ENCODE measurements at places on chromosomes 3 and 15.

- DNase-seq: no peak
Measured at GRCh38 chr15:79322945-79323344, 12.0 kb downstream of the TMED3 start.

DNA sequence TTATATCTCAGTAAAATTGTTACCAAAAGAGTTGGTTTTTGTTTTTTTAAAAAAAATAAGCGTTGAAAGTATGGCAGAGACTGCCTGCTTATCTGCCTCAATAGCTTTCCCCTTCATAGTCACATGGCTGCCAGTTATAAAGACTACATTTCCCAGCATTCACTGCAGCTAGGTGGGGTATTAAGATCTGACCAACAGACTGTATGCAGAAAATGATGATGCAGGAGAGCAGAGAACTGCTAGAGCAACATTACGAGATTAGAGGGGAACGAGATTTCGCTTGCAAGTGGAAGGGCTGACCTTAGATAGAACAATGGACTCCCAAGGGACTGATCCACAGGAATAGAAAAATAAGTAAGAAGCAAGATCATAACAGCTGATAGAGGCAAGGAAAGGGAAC lies 14.3 kb downstream of the RHOA start:
- DNase-seq: no peak

DNA sequence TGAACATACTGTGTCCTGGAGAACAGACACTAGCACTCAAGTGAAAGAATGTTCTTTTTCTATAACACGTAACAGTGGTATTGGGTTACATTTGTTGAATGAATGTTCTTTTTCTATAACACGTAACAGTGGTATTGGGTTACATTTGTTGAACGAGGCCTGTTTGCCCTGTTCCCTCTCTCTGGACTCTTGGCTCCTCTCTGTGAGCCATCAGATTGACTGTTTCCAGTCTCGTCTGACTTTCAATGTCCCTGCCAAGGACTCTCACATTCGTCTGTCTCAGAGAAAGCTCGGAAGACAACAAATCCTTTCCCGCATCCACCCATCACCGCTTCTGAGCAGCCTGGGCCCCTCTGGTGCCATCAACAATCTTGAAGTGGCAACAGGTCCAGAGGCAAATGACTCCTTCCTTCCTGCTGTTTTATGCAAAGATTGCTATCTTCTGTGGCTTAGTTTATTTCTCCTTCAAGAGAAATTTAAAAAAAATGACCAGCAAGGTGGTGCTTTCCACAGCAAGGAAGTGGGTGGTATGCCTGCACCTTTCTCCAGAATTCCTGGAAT lies 8.0 kb downstream of the TMEM45A start:
- DNase-seq: no peak

DNA sequence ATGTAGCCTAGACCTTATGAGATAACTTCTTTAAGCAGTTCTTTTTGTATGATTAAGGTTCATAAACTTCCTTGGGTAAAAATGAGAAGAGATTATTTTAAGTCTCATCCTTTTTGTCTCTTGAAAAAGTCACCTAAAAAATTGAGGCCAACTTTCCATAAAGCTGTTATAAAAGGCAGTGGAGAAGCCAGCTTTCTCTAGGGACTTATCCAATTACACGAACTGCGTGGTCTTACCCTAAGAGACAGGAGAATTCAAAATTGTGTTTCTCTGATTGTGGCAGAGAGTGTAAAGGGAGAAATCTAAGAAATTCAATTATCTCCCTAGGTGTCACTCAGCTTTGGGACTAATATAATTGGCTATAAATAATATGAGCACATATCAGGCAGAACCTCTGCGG lies 262.0 kb downstream of the SHOX2 start:
- DNase-seq: no peak

GRCh38 chr15:53354874-53355273 lies 404.6 kb downstream of the WDR72 start:
- DNase-seq: no peak

DNA sequence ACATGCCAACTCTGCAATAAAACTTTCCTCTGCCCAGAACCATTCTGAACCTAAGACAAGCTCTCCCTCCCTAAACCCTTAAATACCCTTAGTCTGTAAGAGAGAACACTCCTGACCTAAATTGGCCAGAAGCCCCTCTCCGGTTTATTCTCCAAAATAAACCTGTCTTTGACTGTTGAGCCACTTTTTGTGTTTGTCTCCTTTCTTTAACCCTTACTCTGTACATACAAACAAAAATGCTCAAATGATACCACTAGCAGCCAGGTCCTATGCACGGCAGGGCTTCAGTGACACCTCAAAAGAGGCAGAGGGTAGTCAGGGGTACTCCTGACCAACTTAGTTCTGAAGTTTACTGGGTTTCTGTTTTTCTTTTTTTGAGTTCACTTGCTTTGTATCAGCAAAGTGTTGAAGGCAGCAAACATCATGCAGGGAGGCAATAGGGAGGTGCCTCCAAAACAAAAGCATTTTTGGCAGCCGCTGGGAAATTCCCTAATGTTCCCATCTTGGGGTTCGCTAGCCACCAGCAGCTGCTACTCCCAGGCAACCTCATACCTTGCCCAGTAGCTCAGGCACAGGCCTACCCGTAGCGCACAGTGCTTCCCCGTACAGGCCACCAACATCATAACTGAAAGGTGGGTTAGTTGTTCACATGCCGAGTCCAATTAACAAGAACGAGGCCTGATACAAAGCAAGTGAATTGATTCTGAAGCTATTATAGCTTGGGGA lies 62.9 kb upstream of the GCNT3 start:
- no peak for DNase-seq
